ENCODE measurements at places on chromosomes 12 and 14.
A peak's percentile ranks its signal among the peaks of the same experiment; 100 is the strongest.

- DNase-seq = no peak
These were observed 18.2 kb downstream of the PDZRN4 start for GRCh38 chr12:41206298-41206697.

DNA sequence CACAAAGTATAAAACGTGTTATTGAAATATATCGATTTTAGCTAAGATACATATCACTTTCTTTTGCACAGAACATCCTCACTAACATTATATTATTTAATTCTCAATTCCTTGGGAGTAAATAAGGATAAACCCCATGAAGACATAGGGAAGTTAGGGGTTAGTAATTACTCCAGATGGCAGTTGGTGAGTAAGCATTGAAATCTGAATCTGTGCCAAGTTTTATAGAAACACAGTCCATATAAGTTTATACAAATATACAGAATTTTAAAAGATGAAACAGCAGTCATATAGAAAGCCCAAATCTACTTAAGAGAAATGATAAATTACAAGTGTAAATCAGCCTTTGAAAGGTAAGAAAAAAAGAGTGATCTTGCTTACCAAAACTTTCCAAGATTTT, 200.4 kb upstream of the SYT10 start:
- no peak for DNase-seq

- no peak for DNase-seq
These were observed 15.6 kb downstream of the RCOR1 start for GRCh38 chr14:102608064-102608446.

GRCh38 chr12:3202734-3203446, 125.7 kb downstream of the TSPAN9 start:
- DNase-seq = no peak

GRCh38 chr12:96878704-96879103, 28.4 kb upstream of the NEDD1 start:
- DNase-seq = peak; percentile 61

DNA sequence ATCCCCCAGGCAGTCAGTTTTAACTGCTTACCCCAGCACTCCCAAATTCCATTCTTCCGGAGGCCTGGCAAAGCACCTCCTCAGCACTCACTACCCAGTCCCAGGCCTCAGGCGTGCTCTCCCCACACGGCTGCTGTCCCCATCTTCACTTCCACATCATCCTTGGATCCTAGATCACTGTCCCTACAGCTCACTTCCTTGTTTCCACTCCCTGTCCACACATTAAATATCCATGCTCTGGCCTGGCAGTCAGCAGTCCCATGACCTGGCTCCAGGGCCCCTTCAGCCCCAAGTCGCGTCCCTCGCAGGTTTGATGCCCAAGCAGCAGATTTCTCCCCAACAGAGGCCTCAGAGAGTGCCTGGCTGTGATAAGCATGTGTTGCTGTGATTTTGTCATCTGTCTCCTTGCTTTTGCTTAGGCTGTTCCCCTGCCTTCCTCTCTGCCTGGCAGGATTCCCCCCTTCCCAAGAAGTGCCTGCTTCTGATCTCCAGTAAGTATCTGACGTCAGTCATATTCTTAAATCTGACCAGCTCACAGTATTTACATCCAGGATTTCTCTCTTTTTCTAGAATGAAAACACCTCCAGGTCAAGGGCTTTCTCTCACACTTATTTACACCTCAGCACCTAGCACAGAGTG, 241.7 kb downstream of the ZFP36L1 start:
- no peak for DNase-seq

- DNase-seq = no peak
These were observed 2.3 kb upstream of the AGAP2 start for GRCh38 chr12:57740656-57741412.

GRCh38 chr12:22018860-22019259, 27.2 kb upstream of the CMAS start:
- no peak for DNase-seq

Measured in BJ (cell line).